GM20000 (cell line): ENCODE measurements at places on chromosomes 16 and 17.
A peak's percentile ranks its signal among the peaks of the same experiment; 100 is the strongest.

- DNase-seq = peak; percentile 28
Observed at GRCh38 chr17:67575325-67575724, 142.4 kb upstream of the NOL11 start.

- DNase-seq = no peak
Observed at GRCh38 chr16:87436225-87437172, 44.4 kb downstream of the MAP1LC3B start.

DNA sequence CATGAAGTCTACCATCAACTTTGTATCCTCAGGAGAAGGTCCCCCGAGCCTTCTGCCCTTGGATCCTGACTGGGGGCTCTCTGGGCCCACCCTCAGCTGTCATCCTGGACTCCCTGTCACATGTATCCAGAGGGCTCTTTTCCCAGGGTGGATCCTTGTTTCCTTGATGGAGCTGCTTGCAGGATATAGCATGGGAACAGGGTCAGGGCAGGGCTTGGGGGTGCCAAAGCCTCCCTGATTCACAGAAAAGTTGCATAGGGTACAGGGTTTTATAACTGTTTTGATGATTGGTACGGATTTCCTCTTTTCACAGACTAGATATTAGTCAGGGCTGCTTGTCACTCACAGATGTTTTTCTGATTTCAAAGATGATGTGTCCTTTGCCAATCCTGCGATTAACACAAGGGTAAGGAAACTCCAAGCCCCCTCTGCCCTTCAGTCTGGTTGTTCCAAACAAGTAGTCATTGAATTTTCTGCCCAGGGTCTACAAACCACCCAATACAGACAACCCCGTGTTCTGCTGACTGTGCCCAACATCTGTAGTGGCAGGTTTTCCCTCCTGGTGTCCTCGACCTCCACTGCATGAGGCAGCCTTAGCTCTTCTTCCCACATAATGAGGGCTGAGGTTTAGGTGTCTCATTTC lies 20.6 kb upstream of the SLC35G3 start:
- peak; percentile 17 for DNase-seq

GRCh38 chr17:32461498-32461852 lies 17.2 kb downstream of the PSMD11 start:
- DNase-seq = no peak

DNA sequence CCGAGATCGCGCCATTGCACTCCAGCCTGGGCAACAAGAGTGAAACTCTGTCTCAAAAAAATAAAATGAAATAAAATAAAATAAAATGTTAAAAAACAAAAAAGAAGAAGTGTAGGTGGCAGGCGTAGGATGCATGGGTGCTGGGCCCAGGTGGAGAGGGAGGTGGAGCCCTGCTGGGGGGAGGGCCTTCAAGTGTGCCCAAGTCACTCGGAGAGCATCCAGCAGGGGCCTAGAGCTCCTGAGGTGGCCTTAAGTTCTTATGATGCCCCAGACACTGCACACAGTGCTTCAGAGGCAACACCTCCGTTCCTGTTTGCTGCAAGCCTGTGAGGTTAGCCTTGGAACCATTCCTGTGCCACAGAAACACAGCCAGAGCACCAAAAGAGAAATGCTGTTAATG lies 23.2 kb downstream of the IL4R start:
- no peak for DNase-seq

- DNase-seq = no peak
Observed at GRCh38 chr16:77660311-77660710, 62.0 kb upstream of the NUDT7 start.

- DNase-seq = no peak
Observed at GRCh38 chr17:54839447-54839846, 61.2 kb upstream of the TOM1L1 start.

DNA sequence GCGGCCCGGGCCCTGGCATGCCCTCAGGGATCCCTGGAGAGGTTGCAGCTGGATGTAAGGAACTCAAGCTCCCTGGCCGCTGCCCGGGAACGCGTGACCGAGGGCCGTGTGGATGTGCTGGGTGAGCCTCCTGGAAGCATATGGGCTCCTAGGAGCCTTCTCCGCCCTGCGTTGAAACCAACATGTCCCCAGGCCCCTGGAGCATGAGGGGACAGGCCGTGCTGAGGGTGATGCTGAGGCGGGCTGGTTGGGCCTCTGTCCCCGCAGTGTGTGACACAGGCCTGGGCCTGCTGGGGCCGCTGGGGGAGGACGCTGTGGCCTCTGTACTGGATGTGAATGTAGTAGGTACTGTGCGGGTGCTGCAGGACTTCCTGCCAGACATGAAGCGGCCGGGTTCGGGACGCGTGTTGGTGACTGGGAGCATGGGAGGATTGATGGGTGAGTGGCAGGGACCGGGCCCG lies 5.7 kb upstream of the HSD17B1 start:
- DNase-seq = no peak

DNA sequence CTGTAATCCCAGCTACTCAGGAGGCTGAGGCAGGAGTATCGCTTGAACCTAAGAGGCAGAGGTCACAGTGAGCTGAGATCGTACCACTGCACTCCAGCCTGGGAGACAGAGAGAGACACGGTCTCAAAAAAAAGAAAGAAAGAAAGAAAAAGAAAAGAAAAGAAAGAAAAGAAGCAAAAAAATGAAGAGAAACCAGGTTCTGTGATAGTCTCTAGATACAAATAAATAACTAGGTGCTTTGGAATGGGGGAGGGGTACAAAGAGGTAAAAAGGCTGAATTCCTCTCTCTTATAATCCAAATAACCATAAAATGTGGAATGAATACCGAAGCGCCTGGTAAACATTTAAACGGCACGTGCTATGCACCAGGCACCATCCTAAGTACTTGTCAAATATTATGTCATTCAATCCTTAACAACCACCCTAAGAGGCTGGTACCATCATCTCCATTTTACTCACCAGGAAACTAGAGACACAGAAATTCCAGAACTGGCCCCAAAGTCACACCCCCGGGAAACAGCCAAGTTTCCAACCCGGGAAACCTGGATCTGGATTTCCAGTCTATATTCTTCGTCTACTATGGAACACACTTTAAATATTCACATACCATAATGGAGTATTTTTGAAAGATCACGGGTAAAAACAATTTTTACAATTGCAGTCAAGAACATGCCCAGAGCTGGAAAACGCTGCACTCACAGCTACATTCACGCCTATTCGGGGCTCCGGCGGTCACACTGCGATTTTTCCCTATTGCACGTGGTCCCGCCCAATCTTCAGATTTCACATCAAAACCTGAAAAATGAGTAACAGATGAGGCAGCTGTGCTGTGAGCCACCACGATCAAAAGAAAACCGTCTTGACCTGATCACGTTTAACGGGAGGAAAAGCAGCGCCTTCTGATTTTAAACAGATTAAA lies 10.5 kb downstream of the NXN start:
- DNase-seq = no peak

- peak; percentile 29 for DNase-seq
Observed at GRCh38 chr16:69929480-69929879, 21.7 kb upstream of the CLEC18A start.

- DNase-seq = no peak
Observed at GRCh38 chr16:86200722-86201121, 301.8 kb downstream of the IRF8 start.

DNA sequence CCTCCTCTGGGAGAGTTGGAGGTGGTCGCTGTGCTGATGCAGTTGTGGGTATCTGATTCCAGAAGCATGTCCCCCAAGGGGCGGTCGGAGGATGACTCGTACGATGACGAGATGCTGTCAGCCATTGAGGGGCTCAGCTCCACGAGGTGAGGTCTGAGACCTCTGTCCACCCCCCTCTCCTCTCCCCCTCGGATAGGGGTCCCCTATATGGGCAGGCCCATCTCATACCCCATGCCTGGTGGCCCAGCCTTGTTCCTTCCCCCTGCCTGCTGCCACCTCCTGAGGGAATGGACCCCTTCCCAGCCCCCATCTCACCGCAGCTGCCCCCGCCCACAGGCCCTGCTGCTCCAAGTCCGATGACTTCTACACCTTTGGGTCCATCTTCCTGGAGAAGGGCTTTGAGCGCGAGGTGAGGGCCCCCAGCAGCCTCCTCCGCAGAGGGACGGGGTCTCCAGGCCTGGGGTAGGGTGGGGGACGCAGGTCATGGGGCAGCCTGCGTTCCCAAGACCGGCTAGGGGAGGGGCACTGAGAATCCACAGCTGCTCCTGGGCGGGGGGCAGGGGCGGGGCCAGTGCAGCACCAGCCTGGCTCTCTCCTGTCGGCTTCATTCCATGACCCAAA lies 39.2 kb downstream of the ADCY7 start:
- no peak for DNase-seq

GRCh38 chr16:30737794-30738648 lies 10.2 kb upstream of the PHKG2 start:
- no peak for DNase-seq

- DNase-seq = no peak
Observed at GRCh38 chr17:29388937-29389336, 1.2 kb upstream of the TAOK1 start.

- no peak for DNase-seq
Observed at GRCh38 chr16:10168258-10168657, 14.0 kb downstream of the GRIN2A start.

DNA sequence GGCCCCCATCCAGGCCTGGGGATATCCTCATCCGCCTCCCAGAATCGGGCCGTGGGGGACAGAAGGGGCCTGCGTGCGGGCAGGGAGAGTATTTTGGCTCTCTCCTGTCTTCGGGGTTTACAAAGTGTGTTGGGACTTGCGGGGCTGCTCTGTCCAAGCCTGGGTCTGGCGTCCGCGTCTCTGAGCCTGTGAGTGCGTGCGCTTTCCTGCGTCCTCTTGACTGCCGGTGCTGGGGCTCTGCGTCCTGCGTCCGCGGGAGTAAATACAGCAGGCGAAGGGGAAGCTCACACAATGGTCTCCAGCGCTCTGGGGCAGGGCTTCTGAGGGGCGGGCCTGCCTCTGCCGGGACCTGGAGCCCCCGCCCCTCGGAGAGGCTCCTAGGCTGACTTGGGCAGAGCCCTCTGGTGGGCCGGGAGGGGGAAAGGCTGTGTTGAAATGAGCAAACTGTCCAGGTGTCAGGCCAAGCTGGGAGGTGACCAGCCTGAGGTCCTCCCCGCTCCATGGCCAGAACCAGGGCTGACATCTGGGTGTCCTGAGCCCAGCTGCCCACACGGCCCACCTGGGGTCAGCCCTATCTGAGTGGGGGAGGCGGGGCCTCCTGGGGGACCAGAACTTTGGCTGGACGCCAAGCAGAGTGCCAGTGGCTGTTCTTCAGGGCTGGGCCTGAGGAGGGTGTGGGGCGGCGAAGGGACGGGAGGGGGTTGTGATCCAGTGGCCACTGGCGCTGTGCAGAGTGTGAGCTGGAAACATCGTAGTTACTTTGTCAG lies 233.6 kb downstream of the SEC14L1 start:
- DNase-seq = peak; percentile 90

DNA sequence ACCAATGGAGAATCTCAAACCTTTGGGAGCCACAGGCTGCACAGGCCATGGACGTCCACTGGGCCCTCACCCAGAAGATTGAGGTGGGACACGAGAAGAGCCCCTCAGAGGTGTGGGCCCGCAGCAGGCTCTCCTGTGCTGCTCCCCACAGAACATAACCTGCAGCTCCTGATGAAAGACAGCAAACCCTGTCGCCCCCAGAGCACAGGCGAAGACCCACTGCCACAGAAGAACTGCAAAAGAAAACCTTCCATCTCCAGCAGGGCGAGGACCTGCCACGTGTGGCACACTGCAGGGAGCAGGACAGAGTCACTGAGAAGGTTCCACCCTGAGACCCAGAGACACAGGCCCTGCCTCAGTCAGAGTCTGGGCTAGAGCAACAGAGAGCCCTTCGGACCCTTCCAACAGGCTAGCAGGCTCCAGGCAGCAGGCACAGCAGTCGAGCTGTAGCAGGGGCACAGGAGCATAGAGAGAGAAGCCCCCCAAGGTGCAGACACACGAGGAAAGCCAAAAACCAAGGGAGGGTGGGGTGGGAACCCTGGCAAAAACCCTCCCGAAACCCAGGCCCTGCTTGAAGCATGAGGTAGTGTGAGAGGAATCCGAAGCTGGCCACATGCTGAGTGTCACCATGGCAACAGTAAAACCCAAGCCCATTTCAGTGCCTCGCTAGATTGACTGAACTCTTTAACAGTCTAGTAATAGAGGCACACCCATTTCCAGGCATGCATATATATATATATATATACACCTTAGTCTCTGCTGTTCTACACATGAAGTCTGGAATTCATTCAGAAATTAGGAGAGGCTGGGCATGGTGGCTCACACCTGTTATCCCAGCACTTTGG lies 60.0 kb upstream of the CHMP6 start:
- no peak for DNase-seq

GRCh38 chr16:10076037-10076436 lies 106.2 kb downstream of the GRIN2A start:
- no peak for DNase-seq

DNA sequence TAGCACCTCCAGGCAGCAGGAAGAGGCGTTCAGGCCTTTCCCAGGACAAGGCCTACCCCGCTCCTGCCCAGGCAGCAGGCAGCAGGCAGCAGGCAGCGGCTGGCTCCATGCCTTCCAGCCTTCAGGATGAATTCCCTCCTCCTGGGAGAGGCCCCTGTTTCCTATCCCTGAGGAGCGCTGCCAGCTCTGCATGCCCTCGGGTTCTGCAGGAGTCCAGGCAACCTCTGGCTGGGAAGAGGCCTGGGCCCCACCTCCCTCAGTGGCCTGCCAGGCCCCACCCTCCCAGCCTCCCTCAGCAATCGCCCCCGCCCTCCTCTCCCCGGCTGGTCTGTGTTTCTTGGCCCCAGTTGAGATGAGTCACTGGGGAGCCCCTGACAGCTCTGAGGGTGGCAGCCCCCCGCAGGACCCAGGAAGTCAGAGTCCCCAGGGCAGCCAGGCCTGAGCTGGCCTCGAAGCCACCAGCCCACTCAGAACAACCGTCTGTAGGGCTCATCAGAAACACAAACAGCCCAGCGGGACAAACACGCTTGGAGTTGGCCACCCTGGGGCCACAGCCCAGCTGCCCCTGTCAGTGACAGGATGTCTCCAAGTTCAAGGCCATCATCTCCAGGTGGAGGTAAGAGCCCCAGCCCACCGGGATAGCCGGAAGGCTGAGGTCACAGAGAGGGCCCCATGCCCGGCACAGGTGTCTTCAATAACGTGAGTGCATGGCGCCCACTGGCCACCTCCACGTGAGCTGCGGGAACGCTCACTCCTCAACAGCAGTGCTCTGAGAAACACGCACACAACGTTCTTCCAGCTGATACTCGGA lies 39.5 kb upstream of the CIBAR2 start:
- peak; percentile 82 for DNase-seq

- DNase-seq = peak; percentile 12
Observed at GRCh38 chr16:55370762-55371482, 46.9 kb downstream of the IRX6 start.

GRCh38 chr17:59790910-59791309 lies 83.5 kb downstream of the VMP1 start:
- no peak for DNase-seq

GRCh38 chr17:16222406-16222805 lies 5.4 kb downstream of the PIGL start:
- DNase-seq = no peak

- peak; percentile 78 for DNase-seq
Observed at GRCh38 chr16:66549284-66550131, at the start of gene TK2. TSS of gene TK2 (minus strand) at chr16:66550122. CDS start at chr16:66550061, 61 bp downstream.
